ENCODE measurements at places on chromosomes 16 and 17.
A peak's percentile ranks its signal among the peaks of the same experiment; 100 is the strongest.

GRCh38 chr16:25838724-25839186 is 147.0 kb downstream of the HS3ST4 start:
- DNase-seq = peak; percentile 34

GRCh38 chr17:65278820-65279184 is 141.6 kb downstream of the RGS9 start:
- DNase-seq = no peak

DNA sequence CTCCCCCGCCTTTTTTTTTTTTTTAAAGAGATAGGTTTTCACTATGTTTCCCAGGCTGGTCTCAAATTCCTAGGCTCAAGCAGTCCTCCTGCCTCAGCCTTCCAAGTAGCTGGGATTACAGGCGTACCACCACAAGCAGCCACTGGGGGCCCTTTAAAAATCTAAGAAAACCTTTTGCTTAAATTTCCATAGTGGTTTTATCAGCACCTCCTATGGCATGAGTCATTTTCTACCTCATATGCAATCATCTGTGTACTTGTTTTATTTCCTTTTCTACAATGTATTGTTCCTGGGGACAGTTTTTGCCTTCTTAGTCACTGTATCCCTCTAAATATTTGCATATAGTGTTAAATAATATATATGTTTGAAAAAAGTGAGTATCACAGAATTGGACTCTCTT is 29.2 kb downstream of the GNA13 start:
- peak; percentile 52 for DNase-seq

- peak; percentile 74 for DNase-seq
These were observed 8.8 kb downstream of the JUP start for GRCh38 chr17:41777574-41778188.

GRCh38 chr17:34252095-34252443 is 3.0 kb upstream of the CCL2 start:
- no peak for DNase-seq

DNA sequence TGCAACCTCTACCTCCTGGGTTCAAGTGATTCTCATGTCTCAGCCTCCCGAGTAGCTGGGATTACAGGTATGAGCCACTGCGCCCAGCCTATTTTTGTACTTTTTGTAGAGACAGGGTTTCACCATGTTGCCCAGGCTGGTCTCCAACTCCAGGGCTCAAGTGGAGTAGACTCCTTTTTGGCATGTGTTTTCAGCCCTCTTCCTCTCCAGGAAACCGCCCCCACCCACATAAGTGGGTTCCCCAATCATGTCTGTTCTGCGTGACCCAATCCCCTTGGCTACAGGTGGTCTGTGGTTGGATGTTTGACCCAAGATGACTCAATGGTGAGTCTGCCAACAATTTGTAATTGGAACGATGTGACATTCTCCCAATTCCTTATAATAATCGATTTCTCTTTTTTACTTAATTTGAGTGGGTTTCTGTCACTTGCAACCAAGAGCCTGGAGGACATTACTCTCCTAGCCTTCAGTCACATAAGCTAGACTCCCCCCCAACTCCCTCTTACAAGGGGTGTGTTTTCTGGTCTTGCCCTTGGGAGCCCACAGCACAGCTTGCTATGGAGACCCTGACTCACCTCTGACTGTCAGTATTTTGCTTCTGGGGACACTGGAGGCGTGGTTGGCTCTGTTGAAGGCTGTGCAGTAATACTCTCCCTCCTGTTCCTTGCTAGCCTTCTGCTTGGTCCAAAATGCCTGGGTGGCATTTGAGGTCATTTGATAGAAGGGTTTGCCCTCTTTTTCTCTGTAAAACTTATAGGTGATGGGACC is 34.9 kb downstream of the PECAM1 start:
- DNase-seq = no peak

GRCh38 chr16:66551348-66551759 is 1.0 kb upstream of the CKLF start:
- peak; percentile 64 for DNase-seq

DNA sequence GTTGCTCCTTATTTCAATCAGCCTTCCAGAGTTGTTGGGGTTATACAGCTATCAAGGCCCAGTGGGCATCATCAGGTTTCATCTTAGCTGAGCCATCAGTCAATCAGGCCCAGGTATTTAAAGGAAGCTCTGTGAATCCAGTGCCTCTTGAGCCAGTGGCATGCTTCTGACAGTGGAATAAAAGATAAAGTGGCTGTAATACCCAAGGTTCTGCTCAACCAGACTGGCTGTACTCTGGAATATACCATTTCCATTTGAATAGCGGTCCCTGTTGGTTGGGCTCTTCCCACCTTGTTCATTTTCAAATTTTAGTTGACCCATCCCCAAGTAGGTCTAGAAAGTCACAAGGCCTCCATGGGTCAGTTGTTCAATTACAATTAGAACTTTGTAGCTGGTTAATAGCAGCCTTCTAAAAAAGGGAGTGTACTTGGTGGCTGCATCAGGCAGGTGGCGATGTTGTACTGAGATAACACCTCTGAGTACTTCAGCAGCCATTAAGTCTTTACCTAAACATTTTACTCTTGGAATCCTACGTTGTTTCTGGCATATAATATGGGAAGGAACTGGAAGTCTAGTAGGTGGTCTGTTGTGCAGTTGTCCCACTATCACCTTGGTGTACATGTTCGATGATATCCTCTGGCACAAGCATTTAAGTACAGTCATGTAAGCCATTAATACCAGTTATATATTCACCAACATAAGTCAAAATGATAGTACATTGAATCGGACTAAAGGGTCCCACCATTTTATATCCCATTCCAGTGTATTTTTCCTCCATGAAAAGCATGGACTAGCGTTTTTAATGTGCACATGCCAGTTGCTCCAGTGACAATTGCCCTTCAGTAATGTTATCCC is 294.1 kb downstream of the BCAS3 start:
- DNase-seq = peak; percentile 71

GRCh38 chr17:45907750-45908395 is 13.5 kb downstream of the MAPT start:
- no peak for DNase-seq

GRCh38 chr17:51152766-51153209 is 571 bp upstream of the NME1 start:
- DNase-seq = peak; percentile 67

- no peak for DNase-seq
These were observed 7.7 kb downstream of the HOXB4 start for GRCh38 chr17:48570325-48571023.

DNA sequence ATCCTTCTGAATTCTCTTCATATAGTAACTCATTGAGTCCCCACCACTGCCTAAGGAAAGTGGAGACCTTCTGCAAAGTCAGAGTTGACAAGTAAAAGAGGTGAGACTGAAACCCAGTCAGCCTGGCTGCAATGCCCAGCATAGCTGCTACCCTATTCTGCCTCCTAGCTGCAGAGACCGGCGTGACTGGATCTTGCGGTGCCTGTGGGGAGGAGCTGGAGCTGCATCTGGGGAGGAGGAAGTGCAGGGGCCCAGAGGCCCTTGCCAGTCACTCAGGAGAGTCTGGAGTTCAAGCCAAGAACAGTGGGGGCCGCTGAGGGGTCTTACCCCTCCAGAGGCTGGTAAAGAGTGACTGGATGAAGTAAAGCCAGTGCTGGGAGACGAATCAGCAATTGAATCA is 35.0 kb upstream of the ZNF423 start:
- no peak for DNase-seq

DNA sequence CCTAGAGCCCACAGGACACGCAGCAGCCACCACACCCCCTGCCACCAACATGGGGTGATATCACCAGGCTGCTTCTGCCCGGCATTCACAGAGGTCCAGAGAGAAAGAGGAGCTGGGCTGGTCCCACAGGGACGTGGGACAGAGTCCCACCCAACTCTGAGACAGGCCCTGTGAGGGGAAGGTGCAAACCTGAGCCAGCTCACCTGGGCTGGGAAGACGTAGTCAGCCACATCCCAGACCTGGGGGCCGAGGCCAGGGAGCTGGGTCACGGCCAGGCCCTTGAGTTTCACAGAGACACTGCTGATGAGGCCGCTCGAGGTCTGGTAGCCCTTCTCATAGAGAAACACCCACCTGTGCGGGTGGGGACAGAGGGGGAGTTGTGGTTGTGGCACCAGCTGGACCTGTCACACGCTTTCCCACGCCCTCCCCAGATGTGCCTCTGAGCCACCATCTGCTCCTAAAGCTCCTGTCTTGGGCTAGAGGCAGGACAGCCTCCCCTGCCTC is 11.2 kb downstream of the P2RX1 start:
- DNase-seq = no peak

DNA sequence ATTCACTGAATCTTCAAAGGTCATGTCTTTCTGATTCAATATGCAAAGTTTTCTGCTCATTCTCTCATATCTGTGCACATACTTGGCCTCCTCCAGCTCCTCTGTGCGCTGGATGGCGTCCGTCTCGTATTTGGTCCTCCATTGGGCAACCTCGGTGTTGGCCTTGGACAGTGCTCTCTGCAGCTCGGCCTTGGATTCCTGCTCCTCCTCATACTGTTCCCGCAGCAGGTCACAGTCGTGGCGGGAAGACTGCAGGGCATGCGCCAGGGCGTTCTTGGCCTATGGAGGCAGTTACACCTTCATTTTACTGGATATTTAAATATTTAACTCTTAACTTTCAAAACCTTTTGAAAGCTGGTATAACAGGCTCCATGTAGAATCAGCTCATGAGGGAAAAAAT is 8.2 kb upstream of the MYH1 start:
- DNase-seq = no peak

- no peak for DNase-seq
These were observed 3.9 kb downstream of the GNAO1 start for GRCh38 chr16:56195151-56195550.

- DNase-seq = no peak
These were observed 7.2 kb downstream of the SLC47A1 start for GRCh38 chr17:19540706-19541370.

DNA sequence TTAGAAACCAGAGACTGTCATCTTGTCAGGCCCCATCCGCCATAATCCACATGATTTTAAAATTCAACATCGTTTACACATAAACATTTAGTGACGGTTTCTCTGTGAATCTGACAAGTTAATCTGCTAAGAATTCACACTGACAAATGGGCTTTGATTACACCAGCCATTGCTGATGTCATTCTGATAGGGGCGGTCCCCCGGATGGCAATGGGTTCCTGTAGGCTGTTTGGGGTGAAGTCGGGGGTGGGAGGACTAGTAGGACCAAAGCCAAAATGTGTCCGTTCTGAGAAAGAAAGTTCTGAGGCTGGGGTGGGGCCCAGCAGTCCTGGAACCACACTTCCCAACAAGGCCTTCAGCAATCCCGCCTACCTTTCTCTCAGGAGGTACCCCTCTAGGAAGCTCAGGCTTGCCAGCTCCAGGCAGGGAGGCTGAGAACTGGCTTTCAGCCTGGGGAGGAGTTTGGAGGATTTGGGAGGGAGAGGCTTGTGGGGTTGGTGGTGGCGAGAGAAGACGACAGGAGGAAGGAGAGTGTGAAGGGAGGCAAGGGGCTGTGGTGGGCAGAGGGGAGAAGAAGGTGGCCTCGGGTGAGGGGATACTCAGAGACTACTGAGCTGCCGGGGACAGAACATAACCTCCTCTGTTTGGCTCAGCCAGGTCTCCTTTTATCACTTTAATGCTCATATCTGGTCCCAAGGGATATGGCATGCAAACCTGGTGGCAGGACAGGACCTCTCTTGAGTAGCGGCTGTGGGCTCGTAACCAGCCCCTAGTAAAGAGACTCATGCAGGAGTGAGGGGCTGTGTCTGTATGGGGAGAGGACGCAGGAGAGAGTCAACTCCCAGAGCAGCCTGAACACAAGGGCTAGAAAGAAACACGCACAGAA is 8.6 kb downstream of the HIC1 start:
- DNase-seq = no peak

GRCh38 chr16:75758215-75758614 is 31.9 kb upstream of the CPHXL start:
- DNase-seq = no peak

DNA sequence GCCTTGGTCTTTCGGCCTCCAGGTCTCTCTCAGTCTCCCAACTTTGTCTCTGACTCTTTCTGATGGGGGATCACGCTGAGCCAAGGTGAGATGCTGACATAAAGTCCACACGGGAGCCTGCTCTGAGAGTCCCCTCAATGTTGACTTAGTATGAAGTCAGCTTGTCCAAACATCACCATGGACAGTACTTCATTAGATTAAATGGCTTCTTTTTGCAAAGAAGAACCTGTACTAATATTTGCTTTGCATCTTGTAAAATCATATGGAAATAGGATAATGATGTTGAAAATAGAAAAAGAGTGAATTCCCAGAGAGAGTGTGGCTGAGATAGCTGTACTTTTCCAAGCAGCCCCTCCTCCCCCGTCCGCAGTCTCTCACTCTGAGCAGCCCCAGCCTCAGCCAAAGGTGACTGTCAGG is 56.7 kb upstream of the SIAH1 start:
- DNase-seq = no peak

DNA sequence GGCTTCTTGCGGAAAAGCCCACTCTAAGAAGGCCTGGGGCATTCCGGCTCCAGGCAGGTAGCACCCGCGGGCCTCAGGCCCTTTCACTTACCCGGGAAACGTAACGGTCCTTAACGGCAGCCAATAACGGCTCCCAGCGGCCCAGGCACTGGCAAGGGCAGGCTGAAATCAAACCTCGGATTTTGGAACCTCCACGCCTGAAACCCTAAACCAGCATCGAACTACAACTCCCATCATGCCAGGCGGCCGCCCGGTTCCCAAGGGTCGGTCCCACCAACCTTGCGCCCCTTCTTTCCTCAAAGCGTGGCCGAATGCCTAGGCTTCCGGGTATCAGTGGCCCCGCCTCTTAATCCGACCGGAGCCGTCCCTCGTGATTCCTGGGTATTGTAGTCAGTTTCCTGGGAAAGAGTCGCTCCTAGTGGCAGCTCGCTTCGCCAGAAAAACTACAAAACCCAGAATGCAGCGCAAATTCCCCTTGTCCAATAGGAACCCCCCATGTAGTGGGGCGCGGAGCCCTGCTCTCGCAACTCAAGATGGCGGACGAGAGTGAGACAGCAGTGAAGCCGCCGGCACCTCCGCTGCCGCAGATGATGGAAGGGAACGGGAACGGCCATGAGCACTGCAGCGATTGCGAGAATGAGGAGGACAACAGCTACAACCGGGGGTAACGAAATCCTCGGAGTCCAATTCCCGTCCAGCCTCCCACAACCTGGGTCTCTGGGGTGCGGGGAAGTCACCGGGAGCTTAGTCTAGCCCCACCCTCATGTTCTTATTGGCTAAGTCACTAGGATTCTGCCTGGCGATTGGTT is at the start of gene NMT1:
NMT1 (plus strand) TSS at position 521 of the 809 bp plus-strand sequence; CDS start at position 534, 13 bp downstream.
- peak; percentile 89 for DNase-seq

GRCh38 chr16:50573947-50574744 is 25.9 kb downstream of the NKD1 start:
- DNase-seq = no peak

GRCh38 chr17:74037320-74037719 is 166.2 kb upstream of the RPL38 start:
- peak; percentile 66 for DNase-seq

GRCh38 chr16:70745536-70746025 is 55.4 kb downstream of the VAC14 start:
- no peak for DNase-seq

GRCh38 chr16:58034774-58035173 is 9.2 kb downstream of the MMP15 start:
- peak; percentile 18 for DNase-seq

GRCh38 chr16:349211-349610 is 3.3 kb downstream of the AXIN1 start:
- no peak for DNase-seq

All from SK-N-SH (cell line).